ENCODE measurements at places on chromosomes 12 and 14.

DNA sequence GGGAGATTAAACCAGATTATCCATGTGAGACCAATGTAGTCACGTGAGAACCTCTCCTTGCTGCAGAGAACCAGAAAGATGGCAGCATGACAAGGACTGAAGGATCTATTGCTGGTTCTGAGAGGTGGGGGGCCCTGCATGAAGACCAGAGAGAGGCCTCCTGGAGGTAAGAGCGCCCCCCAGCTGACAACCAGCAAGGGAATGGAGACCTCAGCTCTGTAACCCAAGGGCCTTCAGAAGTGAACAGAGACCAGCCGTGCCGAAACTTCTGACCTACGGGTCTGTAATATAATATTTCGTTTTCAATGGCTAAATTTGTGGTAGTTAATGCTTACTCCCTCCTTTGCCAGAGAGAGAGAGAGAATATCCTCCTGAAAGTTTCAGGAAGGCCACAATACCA, 524.1 kb upstream of the TBX3 start:
- DNase-seq = no peak

DNA sequence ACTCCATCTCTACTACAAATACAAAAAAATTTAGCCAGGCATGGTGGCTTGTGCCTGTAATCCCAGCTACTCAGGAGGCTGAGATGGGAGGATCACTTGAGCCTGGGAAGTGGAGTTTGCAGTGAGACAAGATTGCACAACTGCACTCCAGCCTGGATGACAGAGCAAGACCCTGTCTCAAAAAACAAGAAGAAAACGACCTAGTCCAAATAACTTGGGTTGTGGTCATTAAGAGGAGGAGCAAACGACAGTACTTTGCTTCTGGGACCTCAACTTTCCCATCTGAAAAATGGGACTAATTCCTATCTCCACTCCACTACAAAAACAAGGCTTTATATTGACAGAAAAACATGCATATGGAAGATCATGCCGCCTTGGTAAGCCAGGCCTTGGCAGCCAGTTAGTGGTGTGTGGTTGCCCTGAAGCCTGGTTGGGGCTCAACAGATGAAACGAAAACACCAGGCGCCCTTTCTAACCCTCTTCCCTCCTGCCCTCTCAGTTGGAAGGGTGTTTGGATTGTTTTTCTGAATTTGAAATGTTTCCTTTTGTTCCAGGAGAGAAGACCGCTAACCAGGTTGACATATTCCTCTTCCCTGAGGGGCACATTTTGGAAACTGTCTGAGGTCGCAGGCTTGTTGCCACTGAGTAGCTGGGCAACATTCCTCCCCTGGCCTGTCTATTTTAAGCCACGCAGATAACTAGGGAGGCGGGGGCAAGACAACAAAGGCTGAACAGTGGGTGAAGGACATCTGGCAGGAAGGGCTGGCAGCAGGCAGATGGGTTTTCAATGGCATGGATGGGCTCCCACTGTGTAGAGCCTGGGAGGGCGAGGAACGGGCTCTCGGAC, 13.7 kb upstream of the VPS37B start:
- no peak for DNase-seq

DNA sequence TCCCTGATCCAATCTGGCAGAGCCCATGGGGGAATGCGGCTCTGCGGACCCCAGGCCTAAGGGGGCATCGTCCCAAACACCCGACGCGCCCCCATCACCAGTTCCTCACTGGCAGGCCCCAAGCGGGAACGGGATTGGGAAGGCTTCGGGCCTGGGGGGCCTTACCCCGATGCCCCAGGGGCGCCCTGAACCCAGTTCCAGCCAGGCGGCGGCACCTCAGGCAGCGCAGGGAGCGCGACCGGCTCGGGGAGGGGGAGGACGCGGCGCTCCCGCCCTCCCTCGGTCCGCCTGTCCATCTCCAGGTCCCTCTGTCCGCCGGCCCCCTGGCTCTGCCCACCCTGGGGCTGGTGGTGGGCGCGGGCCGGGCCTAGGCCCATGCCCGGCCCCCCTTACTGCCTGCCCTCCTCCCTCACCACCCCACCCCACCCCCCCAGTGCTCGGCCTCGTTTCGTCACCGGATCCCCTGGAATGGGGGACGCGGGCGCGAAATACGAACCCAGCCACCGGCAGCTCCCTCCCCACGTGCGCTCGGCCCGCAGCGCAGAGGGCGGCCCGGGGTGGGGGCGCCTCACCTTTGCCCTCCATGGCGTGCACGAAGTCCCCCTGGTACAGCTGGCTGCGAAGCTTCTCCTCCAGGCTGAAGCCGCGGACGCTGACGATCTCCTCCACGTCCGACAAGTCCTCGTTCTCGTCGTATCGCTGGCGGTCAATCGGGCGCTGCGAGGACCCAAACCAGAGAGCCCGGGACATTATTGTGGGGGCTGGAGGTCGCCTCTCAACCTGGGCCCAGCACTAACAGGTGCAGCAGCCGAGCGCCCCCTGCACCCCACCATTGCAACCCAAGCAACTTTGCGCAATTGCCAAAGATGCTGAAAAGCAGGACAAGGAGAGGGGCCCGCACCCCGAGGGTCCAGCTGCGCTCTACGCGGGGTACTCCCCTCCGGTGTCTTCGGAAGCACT, 2.3 kb downstream of the KDM2B start:
- DNase-seq = peak; percentile 35

GRCh38 chr14:32311294-32312009, 17.6 kb upstream of the AKAP6 start:
- peak; percentile 11 for DNase-seq

- DNase-seq = no peak
Observed at GRCh38 chr12:131063413-131063812, 109.7 kb downstream of the ADGRD1 start.

DNA sequence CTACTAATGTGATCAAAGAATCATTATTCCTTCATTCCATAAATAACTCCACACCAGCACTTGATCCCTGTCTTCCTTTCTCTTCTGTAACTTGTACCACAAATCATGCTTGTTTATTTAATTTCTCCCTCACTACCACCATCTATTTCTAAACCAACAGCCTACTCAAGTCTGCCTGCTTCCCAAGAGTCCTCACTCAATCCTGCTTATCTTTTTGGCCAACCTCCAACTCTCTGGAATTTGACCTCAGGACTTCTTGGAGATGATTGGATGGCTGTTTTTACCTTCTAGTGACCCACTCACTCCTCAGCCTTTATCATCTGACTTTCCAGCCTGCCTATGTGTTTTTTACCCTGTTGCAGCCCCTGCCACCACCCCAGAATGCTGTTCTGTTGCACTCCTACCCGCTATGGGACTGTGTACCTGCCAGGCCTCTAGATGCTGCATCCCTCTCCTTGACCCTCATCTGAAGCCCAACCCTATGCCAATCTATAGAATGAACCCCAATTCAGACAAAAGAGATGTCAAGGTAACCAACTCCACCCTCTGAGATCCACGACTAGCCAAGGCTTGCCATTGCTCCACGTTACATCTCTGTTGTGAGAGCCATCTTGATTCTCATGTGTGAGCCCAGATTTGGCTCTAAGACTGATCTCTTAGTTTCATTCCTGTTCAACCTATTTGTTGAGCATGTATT, 150.2 kb upstream of the PLEKHG7 start:
- no peak for DNase-seq

- no peak for DNase-seq
Observed at GRCh38 chr14:50967790-50968189, 23.5 kb upstream of the PYGL start.

- peak; percentile 66 for DNase-seq
Observed at GRCh38 chr12:46556819-46557524, 184.4 kb upstream of the SLC38A2 start.

GRCh38 chr12:108812324-108812723, 45.1 kb downstream of the SSH1 start:
- DNase-seq = no peak

- DNase-seq = no peak
Observed at GRCh38 chr12:57215668-57216013, 953 bp upstream of the NXPH4 start.

GRCh38 chr12:4116251-4117111, 157.1 kb upstream of the CCND2 start:
- peak; percentile 67 for DNase-seq

- no peak for DNase-seq
Observed at GRCh38 chr12:96194576-96194889, 358 bp downstream of the ELK3 start.

DNA sequence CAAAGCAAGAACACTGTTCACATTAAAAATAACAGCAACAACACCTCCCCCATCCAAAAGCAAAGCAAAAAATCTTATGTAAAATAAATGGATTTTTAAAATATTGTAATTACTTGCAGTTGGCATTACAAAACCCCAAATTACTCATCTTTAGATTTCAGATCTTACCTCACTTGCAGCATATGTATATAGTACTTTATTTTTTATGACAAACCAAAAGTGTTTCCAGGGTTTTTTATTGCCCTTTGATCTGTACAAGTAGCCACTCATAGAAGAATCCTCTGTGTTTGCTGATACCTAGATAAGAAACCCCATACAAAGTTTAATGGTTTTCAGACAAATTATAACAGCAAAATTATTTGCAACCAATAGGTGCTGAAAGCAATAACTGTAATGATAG, 12.2 kb upstream of the NR2C1 start:
- DNase-seq = no peak

All from fibroblast of pulmonary artery (primary cell).